GM04503 (cell line): ENCODE measurements at places on chromosomes 3 and 15.

- DNase-seq: peak; percentile 23
Observed at GRCh38 chr3:134078169-134078831, 48.6 kb upstream of the SLCO2A1 start.

- no peak for DNase-seq
Observed at GRCh38 chr15:86384186-86384585, 304.5 kb downstream of the AGBL1 start.

DNA sequence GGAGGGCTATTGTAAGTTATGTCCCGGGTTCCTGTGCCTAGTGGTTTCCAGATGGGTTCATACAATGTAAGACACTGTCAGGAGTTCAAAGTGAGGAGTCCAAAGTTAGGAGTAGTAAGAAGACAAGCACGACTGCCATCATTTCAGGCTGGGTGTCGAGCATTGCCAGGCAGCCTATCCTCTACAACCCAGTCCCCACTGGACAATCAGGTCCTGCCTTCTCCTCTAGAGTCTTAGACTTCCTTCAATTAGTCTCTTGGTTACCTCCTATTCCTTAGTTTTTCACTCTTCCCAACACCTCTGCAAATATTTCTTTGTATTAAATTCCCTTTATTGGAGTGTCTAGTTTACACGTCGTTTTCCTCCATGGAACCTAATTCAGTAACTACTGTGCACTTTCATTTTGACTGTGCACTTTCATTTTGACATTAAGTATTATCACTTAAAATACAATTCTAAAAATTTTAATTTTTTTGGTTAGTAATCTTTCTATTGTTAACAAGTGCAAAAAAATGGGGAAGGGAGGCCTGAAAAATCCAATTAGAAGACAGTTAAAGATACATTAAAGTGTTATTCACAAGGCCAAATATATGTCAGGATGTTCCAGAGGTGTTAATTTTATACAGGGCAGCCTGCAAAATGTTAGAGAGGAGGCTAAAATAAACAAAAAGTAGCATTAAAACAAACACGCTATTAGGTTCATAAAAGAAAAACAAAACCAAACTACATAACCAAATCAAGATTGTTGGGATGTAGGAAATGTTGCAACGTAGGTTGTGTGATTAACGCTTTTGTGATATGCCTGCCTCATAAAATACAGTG, 155.3 kb downstream of the TBL1XR1 start:
- DNase-seq: no peak

DNA sequence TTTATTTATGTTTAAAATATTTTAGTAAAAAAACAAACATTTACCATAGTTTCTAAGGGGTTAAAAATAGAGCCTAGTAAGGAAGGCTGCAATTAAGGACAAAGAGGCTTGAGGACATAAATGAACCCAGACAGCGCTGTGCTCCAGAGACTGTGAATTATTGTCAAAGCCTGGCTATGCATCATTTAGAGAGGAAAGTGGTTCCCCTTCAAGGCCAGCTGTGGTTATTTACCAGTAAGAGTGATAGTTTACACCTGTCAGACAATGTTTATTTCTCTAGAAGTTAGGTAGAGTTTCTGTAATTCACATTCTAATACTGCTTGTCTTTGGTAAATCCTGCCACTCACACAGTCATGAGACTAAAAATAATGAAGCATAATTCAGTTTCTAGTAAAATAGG, 32.4 kb upstream of the PIK3R4 start:
- no peak for DNase-seq

GRCh38 chr3:54565956-54566355, 361.9 kb downstream of the LRTM1 start:
- DNase-seq: no peak

GRCh38 chr3:83023086-83023485, 1261.6 kb upstream of the GBE1 start:
- no peak for DNase-seq

DNA sequence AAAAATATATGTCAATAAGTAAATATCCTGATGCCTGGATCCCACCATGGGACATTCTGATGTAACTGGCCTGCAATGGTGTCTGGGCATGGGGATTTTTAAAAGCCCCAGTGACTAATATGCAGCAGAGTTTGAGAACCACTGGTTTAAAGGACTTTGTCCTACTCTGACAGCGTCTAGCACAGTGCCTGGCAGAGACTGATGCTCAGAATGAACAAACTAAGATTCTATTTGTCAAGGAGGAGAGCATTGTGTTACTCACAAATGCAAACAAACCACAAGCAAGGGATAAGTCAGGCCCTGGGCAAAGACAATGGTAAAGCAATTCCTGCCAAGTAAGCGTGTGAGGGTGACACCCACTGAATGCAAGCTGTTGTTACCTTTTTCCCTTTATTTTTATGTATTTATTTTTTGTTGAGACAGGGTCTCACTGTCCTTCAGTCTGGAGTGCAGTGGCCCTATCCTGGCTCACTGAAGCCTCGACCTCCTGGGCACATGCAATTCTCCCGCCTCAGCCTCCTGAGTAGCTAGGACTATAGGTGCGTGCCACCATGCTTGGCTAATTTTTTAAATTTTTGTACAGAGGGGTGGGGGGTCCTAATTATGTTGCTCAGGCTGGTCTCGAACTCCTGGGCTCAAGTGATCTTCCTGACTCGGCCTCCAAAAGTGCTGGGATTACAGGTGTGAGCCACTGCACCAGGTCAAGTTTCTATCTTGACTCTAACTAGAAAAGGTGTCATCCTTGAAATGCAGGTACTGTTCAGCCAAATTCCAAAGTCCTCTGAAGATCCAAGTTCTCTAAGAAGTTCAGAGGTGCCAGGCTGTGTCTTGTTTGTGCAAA, 909 bp upstream of the GPD1L start:
- DNase-seq: no peak
